ENCODE measurements at places on chromosomes 11 and 22.

DNA sequence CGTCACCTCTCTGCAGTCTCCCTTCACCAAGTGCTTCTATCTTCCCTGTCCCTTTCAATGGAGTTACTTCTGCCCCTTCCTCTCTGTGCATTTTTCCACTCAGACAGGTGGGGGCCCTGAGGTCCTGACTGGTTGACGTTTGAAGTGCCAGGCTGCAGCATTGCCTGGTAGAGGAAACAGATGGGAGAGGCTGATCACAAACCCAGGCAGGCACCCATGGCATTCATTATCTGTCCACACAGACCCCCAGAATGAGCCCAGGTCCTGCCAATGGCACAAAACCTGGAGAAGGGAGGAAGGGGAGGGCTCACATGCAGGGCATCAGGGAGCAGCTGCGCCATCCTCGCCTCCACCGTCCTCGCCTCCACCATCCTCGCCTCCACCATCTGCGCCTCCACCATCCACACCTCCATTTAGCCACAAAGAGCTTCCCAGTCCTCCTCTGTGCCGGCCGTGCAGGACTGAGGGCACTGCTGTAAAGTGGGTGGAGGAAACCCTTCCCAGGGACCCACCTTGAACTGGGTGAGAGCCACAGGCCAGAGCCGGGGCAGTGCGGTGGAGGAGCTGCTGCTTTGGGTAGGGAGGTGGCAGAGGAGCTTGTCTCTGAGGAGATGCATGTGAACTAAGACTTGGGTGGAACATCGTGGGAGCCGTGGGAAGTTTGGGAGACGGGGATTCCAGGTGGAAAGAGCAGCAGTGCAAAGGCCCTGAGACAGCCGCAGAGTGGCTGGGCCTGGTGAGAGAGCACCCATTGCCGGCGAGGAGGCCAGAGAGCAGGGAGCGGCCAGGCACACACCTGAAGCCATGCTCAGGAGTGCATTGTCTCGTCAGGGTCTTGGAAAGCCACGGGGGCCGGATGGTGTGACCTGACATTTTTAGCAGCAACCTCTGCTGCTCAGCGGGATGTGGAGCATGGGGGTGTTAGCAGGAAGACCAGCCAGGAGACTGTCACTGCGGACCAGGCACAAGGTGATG is 145.1 kb downstream of the TBC1D22A start:
- DNase-seq: no peak

DNA sequence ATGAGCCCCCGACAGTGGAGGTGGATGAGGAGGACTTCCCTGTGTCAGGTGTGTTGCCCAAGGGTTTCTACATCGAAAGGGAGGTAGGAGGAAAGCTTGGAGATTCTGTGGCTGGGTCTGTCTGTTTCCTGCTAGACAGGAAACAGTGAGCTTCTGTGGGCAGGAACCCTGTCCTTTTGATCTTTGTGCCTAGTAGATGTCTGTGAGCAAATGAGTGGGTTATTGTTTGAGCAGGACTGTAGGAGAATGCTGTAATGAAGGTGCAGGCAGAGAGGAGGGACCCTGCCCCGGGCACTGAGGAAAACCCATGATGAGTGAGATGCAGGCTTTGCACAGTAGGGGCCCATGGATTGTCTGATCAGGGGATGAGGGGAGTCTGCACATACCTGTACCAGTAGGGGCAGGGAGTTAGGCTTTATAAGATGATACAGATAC is 14.0 kb downstream of the USP35 start:
- DNase-seq: no peak

GRCh38 chr11:17598700-17599459 is 51.8 kb downstream of the OTOG start:
- peak; percentile 65 for DNase-seq

GRCh38 chr11:116499396-116500003 is 273.3 kb downstream of the BUD13 start:
- peak; percentile 60 for DNase-seq

DNA sequence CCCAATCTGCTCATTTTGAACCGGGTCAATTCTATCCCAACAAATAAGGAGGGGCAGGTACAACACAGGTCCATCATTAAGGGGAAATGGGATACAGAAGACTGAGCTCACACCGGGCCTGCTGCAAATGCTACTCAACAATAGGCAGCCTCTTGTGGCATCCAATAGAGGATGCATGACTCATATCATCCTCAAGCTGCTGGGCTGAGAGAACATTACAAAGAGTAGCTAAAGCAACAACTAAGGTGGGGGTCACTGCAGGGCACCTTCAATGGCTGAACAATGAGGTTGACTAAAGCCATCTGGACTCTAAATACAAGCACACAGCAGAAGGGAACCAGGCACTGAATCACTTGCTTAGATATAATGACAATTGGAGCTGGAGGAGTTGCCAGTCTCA is 130.1 kb upstream of the SYN3 start:
- no peak for DNase-seq

GRCh38 chr22:29737251-29738117 is 17.7 kb downstream of the CABP7 start:
- no peak for DNase-seq

DNA sequence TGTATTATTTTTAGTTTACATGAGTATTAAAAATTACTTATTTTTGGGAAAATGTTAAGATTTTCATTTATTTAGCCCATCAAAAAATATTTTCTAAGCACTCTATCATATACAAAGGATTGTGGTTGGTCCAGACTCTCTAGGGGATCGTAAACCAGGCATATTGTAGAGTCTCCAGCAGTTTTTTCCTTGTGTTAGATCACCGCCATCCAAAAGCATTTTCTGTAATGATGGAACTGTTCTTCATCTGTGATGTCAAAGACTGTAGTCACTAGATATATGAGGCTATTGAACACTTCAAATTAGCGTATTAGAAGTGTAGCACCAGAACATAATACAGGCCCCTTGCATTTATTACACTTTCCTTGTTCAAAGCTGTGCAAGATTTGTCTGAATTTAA is 154.9 kb downstream of the SBF2 start:
- DNase-seq: no peak

- no peak for DNase-seq
Measured at GRCh38 chr11:42657169-42657568, 654.6 kb upstream of the API5 start.
